ENCODE measurements at places on chromosomes 4 and X.

DNA sequence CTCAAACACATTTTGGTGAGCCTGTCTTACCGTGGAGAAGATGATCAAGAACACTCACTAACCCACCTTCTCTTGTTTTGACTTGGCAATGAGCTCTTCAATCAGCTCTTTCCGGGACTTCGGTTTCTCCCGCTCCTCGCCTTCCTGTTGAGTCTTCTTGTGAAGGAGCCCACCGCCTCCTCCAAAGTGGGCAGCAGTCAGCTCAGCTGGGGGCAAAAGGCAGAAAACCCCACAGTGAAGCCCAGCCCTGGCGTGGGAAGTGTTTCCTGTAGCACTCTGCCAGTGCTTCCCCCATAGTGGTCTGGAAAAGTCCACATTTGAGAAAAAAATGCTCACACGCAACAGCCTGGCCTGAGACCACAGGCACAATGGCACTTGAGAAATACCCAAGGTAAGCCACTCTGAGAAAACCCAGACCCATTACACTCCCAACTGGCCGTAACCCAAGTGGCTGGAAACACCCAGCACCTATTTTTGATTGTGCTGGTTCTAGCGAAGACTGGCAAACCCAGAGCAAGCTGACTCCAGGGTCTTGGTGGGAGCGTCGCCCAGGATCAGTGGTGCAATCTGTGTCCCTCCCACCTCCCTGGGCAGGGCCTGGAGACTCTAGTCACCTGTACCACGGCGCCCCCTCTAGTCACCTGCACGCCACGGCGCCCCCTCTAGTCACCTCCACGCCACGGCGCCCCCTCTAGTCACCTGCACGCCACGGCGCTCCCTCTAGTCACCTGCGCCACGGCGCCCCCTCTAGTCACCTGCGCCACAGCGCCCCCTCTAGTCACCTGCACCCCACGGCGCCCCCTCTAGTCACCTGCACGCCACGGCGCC, 8.6 kb downstream of the NOP14 start:
- no peak for DNase-seq

DNA sequence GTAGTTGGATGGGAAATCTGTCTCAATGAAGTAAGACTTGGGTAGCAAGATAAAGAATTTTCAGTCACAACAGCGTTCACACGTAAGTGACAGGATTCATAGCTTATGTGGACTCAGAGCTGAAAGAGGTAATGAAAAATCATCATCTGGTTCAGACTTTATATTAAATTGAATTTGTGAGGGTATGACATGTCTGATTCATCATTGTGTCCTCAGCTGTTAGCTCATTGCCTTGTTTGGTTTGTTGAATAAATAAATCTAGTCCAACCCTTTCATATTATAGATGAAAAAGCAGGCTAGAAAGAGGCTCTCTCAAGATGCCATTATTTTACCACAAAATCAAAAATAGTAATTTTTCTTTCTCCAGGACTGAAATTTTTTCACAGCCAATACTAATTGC, 2.7 kb upstream of the CYSLTR1 start:
- DNase-seq: no peak

DNA sequence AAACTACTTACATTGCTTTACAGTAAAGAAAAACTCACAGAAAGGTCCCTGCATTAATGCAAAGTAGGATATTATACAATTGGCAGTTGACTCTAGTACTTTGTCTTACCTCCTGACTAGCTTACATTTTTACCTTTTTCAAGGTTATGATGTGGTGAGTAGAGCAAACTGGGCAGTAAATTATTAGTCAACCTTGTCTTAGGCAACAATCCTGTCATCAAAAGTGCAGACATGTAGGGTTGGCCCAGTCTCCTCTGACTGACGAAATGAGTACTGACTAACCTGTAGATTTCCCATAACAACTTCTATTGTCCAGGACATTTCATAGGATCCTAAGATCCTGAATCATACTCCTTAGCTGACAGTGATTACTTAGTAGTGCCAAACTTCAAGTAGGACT, 142.0 kb upstream of the NUDT6 start:
- DNase-seq: peak; percentile 99

- DNase-seq: peak; percentile 54
Observed at GRCh38 chrX:46179748-46180147, 365.5 kb downstream of the ZNF674 start.

DNA sequence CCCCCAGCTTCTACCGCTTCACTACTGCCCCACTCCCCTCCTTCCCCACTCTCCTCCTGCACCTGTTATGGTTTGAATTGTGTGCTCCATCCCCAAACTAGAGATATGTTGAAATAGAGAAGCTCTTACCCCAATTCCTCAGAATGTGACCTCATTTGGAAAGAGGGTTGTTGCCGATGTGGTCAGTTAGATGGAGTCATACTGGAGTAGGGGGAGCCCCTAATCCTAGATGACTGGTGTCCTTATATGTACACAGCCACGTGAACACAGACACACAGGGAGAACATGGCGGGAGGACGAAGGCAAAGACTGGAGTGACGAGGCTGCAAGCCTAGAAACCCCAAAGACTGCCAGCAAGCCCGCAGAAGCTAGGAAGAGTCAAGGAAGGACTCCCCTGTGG, 84.3 kb downstream of the FHDC1 start:
- DNase-seq: no peak

DNA sequence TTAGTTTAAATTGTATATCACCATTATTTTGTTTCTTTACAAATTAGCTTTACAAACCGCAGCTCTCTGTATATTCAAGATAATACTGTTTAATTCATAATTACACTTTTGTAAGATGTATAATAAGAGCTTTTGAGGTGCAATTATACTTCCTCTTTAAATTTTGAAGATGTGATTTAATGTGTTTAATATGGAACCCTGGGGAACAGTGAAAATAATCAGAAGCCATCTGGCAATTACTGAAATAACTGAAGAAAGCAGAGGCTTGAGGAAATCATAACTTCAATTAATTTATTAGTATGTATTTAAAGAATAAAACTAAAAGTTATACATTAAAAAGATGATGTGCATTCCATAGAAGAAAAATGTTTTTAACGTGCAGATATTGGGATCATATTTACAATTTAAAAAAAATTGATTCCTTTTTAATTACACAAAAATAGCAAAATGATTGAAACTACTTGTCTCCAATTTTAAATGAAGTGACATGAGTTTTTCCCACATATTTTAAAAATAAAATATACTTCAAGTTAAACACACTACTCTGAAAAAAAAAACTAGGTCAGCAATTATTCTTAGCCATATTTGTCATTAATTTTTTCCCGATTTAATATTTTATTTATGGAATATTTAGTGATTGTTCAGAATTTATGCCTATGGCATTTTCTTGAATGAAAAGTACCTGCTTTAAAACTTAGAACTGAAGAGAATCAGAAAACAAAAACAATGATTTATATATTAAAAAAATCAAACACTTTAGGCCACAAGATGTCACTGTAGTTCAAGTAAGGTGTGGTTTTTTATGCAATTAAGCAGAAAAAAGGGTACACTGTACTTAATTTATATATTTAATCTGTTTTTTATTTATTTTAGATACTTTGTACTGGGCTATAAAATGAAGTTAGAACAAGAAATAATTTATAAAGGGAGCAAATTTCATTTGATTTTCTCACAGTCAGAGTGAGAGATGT, 942.7 kb upstream of the NDST4 start:
- peak; percentile 33 for DNase-seq
